ENCODE measurements at places on chromosomes 1 and 21.

DNA sequence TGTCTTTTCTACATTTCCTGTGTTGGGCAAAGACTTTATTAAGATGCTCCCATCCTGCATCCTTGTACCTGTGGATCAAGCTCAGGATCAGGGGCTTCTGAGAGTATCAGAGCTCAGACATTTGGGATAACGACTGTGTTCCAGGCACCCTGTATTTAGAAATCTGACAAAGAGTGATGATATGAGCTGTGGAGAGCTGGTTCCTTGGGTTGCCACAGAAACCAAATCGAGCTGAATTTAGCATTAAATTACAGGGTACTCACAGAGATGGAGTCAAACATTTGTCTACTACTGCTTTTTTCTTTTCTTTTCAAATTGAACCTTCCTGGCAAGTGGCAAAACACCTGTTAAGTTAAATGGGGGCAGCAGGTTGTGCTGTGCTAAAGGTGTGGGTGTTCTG, 110.6 kb downstream of the XCL2 start:
- DNase-seq = no peak

- DNase-seq = no peak
These were observed 211.5 kb downstream of the TRABD2B start for GRCh38 chr1:47785561-47786271.

DNA sequence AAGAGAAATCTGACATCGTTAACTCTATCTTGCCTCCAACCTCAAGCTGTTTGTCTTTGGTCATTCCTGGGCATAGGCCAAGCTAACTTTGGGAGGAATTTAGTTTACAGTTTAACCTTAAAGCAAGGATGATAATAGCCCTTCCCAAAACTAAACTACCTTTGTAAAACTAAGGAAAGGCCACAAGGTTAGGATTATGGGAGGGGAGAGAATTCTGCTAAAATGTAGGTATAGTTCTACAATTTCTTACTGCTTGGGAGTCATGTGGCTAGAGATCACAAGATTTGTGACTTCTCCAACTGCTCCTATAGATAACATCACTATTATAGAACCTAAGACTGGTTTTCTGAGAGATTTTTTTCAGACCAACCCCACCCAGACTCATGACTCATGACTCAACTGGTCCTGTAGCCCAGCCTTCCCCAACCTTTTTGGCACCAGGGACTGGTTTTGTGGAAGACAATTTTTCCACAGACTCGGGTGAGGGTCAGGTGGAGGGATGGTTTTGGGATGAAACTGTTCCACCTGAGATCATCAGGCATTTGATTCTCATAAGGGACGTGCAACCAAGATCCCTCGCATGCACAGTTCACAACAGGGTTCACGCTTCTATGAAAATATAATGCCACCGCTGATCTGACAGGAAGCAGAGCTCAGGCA, 70.7 kb upstream of the MUTYH start:
- DNase-seq = no peak

DNA sequence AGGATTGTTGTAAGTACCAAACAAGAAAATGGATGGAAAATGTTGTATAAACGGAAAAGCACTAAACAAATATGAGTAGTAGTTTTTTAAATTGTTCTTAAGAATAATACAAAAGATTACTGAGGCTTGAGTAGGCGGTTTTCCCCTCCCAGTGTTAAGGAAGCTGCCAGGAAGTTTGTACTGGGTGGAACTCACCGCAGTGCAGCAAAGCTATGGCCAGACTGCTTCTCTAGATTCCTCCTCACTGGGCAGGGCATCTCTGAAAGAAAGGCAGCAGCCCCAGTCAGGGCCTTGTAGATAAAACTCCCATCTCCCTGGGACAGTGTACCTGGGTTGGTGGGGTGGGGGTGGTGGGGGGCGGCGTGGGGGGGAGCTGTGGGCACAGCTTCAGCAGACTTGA, 58.7 kb downstream of the XCL2 start:
- no peak for DNase-seq

DNA sequence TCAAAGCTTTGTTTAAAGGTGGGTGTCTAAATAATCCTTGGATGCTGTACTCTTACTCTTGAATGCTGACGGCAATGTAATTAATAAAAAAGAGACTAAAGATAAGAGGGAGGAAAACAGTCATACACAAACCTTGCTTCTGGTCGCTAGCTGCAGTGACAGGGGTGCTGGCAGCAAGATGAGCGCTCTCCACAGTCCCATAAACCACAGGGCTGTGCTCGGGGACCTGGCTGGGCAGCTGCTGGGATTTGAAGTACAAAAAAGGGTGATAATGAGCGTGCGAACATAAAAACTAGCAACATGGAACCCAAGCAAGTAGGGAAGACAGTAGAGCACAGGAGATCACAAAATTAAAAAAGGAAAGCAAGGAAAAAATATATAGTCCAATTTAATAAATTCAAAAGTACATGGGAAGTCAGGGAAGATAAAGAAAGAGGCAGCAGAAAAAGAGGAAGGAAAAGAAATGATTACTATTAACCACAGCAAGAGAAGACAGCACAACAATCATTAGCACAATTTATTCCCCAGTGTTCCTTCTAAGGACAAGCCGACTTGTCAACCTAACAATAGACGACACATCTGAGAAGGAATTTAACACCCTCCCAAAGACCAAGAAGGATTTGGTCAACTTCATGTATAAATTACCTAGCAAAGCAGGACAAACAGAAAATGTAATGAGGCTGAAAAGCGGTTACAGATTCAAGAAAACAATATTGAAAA, 162.9 kb upstream of the HP1BP3 start:
- DNase-seq = no peak

GRCh38 chr1:245577191-245578157, 422.7 kb downstream of the KIF26B start:
- DNase-seq = no peak

DNA sequence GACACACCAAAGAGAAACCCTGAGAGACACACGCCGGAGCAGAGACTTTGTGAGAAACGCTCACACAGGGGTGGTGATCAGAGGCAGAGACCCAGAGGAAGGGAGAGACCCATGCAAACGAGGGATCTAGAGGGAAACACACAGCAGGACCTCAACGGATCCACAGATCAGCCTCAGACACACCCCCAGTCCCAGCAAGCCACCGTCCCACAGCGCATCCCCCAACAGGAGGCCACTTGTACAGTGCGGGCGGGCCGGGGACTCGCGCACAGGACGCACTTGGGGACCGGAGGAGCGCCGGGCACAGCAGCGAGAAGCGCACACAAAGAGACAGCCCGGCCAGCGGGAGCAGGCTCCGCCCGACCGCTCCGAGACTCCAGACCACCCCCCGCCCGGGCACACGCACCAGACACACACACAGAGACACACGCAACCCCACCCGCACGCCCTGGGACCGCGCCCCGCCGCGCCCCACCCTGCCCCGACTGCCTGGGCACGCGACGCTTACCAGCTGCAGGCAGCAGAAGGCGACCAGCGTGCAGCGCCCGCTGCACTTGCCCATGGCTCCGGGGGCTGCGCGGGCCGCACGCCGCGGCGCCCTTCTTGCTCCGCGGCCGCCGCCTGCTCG, 587 bp downstream of the NKAIN1 start:
- DNase-seq = no peak

DNA sequence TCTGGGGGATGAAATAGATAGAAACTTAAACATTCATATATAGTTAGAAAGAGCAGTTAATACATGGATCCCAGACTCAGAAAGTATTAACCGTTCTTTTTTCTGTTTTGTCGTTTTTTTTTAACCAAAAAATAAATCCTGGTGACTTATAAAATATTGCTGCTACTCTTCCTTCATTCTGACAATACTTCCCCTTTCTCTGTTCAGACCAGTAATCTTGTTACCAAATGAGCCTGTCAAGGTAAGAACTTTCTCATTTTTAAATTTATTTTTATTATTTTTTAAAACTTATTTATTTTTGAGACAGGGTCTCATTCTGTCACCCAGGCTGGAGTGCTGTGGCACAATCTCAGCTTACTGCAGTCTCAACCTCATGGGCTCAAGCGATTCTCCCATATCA, 13.7 kb downstream of the PTPN22 start:
- no peak for DNase-seq

- no peak for DNase-seq
These were observed 63.3 kb downstream of the GALNT2 start for GRCh38 chr1:230130172-230130944.

DNA sequence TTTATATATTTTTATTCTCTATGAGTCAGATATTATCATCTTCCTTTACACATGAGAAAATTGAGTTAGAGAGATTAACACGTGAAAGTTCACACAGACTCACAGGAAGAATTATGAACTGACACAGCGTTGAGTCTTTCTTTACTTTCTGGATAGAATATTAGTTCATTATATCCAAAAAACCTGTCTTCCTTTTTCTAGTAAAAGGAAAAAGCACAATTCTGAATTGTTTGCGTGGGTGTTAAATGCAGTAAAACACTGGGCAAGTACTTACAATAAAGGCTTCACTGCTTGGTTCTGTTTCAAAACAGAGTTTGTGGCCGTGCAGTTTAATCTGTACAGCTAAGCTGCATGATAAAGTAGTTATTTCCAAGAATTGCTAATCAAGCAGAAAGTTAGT, 10.8 kb downstream of the MAGI3 start:
- no peak for DNase-seq

GRCh38 chr1:158810311-158810710, 20.8 kb upstream of the MNDA start:
- DNase-seq = no peak

DNA sequence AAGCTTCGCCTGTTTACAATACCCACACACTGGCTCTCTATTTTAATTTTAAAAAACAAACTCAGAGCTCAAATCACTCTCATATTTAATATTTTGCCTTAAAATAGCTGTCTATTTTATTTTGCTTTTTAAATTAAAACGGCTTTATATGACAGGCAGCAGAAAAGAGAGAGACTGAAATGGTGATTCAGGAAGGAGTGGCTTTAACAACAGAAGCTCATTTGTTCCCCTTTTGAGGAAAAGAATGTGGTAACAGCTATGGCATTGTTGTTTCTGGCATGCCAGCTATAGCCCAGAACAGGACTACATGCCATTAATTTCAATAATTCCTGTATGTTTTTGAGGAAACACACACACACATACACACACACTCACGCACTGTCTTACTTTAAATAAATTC, 234.2 kb upstream of the PTBP2 start:
- no peak for DNase-seq

DNA sequence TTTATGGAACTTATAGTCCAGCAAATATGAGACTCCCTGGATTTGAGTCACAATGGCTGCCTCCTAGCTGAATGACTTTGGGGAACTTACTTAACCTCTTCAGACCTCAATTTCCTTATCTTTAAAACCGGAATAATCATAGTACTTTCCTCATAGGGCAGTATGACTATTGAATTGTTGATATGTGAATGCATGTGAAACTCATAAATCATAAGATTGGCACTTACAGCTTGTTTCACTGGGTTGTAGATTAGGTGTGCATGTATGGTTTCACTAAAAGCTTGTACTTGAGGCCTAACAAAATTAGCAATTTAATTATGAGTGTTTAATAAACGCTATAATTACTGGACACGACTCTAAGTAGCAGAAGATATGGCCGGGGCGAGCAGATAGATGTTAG, 72.5 kb downstream of the ST6GALNAC5 start:
- no peak for DNase-seq

GRCh38 chr1:95927061-95927460, 693.1 kb downstream of the RWDD3 start:
- DNase-seq = no peak

DNA sequence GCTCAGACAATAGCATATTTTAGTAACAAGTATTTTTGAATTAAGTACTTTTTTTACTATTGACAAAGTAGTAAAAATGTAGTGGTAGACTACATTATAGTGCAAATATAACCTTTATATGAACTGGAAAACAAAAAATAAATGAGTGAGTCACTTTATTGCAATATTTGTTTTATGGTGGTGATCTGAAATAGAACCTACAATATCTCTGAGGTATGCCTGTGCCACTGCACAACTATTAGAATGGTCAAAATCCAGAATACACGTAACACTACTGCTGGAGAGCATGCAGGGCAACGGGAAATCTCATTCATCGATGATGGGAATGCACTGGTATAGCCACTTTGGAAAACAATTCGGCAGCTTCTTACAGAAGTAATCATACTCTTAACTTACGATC, 349.0 kb upstream of the NCAM2 start:
- no peak for DNase-seq

DNA sequence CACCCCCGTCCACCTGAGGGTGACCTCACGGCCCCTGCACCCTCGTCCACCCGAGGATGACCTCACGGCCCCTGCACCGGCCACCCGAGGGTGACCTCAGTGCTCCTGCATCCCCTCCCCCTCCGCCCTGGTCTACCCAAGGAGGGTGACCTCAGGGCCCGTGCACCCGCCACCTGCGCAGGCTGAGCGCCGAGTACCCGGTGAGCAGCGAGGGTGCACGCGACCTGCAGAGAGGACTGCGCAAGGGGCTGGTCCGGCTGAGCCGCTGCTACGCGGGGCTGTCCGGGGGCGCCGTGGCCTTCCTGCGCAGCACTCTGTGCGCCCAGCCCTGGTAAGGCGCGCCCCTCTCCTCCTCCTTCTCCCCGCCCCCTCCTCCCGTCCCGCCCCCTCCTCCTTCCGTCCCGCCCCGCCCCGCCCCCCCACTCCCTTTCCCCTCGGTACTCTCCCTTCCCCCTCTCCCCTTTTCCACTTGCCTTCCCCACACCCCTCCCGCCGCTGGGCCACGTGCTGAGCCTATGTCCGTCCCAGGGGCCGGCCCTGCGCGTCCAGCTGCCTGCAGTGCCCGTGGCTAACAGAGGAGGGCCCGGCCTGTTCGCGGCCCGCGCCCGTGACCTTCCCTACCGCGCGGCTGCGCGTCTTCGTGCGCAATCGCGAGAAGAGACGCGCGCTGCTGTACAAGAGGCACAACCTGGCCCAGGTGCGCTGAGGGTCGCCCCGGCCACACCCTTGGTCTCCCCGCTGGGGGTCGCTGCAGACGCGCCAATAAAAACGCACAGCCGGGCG, 28.4 kb downstream of the TRIM11 start:
- DNase-seq = peak; percentile 21

GRCh38 chr1:117181630-117182041, 29.1 kb downstream of the VTCN1 start:
- no peak for DNase-seq

- DNase-seq = no peak
These were observed 39.6 kb downstream of the UBASH3A start for GRCh38 chr21:42443181-42443785.

DNA sequence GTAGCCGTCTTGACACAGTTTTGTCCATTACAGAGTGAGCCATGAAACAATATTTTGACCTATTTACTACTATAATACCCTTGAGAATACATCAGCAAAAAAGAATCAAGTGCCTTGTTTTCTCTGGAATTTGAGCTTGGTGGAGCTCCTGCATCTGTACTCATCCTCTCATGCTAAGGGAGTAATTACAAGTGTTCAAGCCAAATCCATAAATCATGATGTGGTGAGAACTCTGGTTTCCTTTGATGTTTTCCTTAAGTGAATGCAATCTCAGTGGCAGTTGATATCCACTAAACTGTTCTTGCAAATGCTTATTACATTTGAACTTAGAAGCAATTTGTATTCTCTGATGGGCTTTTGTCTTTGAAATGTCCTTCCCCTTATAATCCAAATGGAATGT, 824.6 kb upstream of the TMPRSS15 start:
- no peak for DNase-seq

- DNase-seq = no peak
These were observed 16.6 kb upstream of the RNF19B start for GRCh38 chr1:32981003-32981901.

Measured in fibroblast of skin of left biceps (primary cell).